ENCODE measurements at places on chromosomes 5 and 9.

DNA sequence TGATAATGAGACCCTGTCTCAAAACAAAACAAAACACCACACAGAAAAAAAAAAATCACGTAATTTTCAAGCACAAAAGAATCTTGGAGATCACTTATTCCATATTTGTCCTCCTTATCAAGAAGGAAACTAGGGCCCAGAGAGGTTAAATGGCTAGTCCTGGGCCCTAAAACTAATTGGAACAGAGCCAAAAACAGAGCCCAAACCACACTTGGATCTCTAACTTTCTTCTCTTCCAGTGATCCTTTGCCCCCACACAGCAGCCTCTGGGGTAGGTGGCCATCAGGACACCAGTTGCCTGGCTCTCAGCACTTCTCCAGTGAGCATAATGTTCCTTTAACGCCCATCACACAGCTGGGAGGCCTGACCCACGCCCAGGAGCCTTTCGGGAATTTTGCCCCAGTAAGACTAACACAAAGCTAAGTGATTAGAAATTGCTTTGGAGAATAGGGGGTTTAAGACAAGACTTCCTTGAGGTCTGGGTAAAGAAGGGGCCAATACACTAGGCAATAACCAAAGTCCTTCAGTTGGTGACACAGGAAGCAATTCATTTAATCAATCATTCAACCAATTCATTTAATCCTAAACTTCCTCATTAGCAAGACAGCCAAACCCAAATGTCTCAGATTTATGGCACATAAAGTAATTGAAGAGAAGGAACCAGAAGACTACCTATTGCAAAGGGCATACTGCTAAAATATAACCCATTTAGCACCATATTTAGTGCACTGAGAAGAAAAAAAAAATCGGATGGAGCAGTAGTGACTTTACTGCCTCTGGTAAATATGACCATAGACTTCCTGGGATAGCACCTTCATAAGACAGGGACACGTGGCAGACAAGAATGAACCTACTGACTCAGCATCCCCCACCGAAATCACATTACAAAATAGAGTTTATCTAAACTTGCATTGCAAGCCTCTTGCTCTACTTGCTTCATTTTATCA is 77.8 kb downstream of the ZNF608 start:
- DNase-seq = no peak

- DNase-seq = no peak
These were observed 141.0 kb upstream of the NUDT12 start for GRCh38 chr5:103703617-103704016.

GRCh38 chr9:8332871-8333270 is 533.3 kb upstream of the DMAC1 start:
- DNase-seq = no peak

DNA sequence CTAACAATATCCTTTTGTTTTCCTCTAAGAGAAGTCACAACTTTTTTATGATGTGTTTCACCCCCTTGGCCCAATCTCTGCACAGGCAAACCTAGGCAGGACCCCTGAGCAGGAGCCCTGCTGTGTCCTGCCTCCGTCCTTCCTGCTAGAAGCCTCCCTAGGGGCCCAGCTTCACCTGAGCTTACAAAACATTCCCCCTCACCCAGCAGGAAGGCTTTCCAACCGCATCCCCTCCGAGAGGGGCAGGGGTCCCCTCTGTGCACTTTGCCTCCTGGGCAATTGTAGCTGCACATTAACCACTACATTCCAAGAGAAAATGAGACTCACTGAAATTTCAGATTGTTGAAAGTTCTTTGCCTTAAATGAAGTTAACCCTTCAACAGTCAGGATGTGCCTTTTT is 176.2 kb downstream of the IRX2 start:
- DNase-seq = no peak

DNA sequence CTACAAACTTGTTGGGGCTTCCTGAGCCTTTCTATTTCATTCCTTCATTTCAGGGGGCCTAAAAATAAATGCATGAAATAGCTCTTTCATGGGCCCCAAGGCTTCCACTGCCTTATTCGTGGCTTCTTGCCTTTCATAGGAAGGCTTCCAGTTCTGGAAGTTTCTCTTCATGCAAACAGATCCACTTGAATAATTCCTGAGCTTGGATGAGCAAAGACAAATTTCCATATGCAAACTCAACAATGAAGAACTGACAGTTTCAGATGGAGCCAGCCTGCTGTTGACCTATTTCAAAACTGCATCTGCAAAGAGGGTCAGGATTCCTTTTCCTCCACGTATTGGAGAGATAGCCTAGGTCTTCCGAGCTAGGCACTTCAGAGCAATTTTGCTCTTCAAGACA is 142.1 kb downstream of the MLLT3 start:
- DNase-seq = no peak

- DNase-seq = no peak
These were observed 15.4 kb upstream of the CERCAM start for GRCh38 chr9:128405077-128405779.

- no peak for DNase-seq
These were observed 75.9 kb upstream of the RASGRF2 start for GRCh38 chr5:80884086-80884813.

- no peak for DNase-seq
These were observed 45.3 kb upstream of the SIL1 start for GRCh38 chr5:139243425-139243970.

- no peak for DNase-seq
These were observed 188.5 kb upstream of the RASA1 start for GRCh38 chr5:87079219-87079618.

GRCh38 chr5:101686536-101687157 is 609.4 kb downstream of the SLCO4C1 start:
- DNase-seq = no peak

GRCh38 chr5:144232285-144232684 is 61.6 kb downstream of the KCTD16 start:
- no peak for DNase-seq

GRCh38 chr9:70802206-70802605 is 319.2 kb downstream of the TRPM3 start:
- no peak for DNase-seq

GRCh38 chr5:1788828-1789227 is 10.8 kb downstream of the MRPL36 start:
- no peak for DNase-seq

GRCh38 chr5:134072471-134073210 is 41.8 kb upstream of the TCF7 start:
- DNase-seq = no peak

DNA sequence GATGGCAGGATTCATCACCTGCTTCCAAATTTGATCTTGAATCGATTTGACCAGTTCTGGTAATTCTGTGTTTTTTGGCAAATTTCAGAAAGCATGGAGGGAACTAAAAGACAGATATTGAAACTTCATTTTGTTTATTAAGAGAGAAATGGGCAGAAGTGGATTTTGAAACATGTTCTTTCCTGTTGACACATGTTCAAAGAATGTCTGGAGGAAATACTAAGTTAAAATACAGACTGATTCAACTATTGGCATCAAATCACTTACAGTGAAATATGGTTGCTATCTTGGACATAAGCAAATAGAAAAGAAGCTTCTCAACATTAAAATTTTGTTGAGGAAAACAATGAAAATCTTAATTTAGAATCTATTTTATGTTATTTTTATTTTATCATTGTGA is 19.3 kb upstream of the GZMK start:
- no peak for DNase-seq

DNA sequence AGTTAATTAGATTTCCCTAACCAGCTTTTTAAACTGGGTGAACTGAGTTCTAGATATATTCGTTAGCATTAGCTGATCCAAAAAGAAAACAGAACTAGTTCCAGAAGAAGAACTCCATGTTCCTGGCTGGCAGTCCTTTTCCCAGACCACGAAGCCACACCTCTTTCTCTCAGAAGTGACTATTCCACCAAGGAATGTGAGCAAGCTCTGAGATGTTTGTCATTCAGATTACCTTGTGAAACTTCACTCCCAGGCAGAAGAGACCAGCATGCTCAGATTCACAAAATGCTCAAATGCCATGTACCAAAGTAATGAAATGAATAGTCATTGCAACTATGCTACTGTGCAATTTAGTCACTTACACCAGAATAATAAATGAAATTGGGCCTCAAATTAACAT is 4.4 kb upstream of the SSBP2 start:
- DNase-seq = no peak

DNA sequence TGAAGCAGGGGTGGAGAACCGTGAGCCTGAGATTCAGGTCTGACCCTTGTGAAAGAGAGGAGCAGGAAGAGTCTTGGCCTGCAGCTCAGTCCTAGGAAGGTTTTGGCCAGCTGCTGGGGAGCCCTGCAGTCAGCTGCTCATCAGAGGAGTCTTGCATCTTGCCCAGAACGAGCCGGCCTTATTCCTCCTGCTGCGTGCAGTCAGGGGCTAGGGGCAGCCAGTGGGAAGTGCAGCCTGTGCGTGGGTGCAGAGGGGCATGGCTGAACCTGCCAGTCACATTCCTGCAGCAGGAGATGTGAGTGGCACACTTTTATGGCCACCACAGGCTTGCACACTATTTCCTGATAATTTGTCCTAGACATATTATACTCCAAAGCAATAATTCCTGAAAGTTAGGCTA is 278.7 kb downstream of the NPR3 start:
- DNase-seq = no peak

GRCh38 chr5:135015942-135016341 is 18.1 kb downstream of the PITX1 start:
- DNase-seq = no peak

DNA sequence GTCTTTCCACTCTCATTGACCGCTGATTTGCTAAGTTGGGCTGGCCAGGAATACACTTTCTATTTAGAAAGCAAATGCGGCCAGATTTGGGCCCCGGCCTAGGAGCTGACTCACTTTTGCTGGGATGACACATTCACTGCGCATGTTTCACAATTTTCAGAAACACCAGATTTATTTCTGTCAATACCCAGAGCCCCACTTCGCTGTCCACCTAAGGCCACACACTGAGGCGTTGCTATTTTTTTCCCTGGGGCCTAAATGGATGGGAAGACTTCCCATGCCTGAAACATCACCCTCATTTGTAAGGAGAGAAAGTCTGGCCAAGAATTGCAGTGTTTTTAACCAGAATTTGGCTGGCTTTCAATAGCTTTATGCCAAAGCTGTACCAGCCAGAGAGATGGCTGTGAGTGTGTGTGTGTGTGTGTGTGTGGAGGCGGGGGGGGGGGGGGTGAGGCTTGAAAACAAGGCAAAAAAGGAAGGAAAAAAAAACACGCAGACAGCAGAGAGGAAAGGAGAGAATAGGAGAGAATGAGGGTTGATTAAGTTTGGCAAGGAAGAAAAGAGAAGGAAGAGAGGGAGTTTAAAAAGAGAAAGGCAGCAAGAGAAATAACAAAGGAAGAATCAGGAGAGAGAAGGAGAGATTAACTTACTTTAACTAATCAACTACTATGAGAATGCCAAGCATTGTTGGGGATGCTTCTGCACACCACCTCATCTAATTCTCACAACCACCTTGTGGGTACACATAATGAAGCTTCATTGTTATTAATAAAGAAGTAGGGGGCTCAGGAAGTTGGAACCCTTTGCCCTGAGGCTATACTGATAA is 261.4 kb upstream of the KLF4 start:
- no peak for DNase-seq

GRCh38 chr5:35634326-35634725 is 16.7 kb downstream of the SPEF2 start:
- no peak for DNase-seq

DNA sequence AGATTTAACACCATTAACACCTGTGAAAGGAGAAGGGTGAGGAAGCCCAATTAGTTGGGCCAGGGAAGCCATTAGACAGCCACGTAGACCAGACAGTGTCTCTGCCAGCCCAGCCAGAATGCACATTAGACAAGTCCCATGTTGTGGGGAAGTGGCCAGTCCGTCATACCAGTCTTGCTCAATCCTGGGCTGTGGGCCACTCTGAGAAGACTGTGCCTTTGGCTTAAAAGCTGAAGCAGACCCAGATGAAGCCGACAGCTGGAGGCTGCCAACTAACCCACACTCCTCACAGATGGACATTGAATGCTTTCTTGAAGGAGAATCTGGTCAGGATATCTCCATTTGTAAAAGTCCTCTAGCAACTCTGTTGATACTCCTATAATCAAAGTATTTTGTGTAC is 128.5 kb downstream of the CHSY3 start:
- no peak for DNase-seq

DNA sequence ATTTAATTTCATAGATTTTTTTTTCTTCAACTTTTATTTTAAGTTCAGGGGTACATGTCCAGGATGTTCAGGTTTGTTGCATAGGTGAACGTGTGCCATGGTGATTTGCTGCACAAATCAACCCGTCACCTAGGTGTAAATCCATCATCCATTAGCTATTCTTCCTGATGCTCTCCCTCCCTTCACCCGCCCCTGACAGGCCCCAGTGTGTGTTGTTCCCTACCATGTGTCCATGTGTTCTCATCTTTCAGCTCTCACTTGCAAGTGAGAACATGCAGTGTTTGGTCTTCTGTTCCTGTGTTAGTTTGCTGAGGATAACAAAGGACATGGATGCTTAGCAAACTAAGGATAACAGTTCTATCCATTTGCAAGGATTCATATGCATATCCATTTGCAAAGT is 209.1 kb upstream of the ADCY2 start:
- DNase-seq = no peak

- DNase-seq = no peak
These were observed 121.7 kb upstream of the SEMA6A start for GRCh38 chr5:116696366-116696765.

- DNase-seq = no peak
These were observed 201.5 kb upstream of the S1PR3 start for GRCh38 chr9:88789785-88790184.

DNA sequence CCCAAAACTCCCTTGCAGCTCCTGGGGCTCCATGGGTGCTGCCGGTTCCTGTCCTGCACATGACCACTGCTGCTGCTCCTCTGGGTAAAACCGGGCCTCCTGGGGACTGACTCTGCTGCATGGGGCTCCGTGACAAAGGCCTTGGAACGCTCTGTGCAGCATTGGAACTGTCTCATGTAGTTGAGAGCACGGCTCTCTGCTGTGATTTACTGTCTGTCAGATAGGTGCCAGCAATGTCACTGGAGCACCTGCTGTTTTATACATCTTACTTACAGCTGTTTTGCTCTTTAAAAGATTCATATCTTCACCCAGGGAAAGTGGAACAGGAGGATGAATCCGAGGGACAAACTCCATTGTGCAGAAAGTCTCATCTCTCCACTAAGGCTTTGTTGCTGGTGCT is 138.1 kb downstream of the YIPF5 start:
- DNase-seq = no peak

DNA sequence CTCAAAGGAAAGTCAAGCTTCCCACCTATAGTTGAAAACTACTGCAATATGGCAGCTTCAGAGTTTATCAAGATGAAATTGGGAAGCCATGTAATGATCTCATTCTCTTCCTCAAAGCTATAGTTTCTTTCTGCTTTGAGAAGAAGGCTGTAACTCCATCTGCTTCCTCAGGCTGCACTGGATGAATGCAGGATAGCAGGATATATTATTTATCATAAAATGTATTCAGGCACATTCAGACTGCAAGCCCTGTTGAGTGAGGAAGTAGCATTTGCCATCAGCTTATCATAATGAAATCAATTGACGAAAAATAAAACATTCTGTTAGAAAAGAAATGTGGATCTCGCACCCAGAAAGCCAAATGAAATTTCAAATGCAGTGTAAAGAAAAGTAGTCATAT is 560 bp downstream of the ATP10B start:
- no peak for DNase-seq

Data from activated CD8-positive, alpha-beta memory T cell treated with anti-CD3 and anti-CD28 coated beads for 1 hour (primary cell).